ENCODE measurements at places on chromosomes 1 and 21. TPM values are rescaled to one million over a fixed set of nuclear protein-coding genes. Genes with fewer than 3 reads are reported as not detected.

- no peaks in the 10 kb centered on the region for H3K36me3 ChIP-seq
- no peak overlapping the region for H3K27ac ChIP-seq
- H3K4me3 ChIP-seq = no peak overlapping the region
- H3K4me1 ChIP-seq = no peaks in the 10 kb centered on the region
These were observed 3.1 kb upstream of the RIPK4 start for GRCh38 chr21:41769933-41770332.

- H3K4me3 ChIP-seq = no peak overlapping the region
- no peaks in the 10 kb centered on the region for H3K4me1 ChIP-seq
- no peak overlapping the region for H3K27ac ChIP-seq
These were observed 2.0 kb downstream of the MTARC2 start for GRCh38 chr1:220750131-220750515.

- H3K36me3 ChIP-seq = peaks cover 12% of the 10 kb centered on the region
- no peak for DNase-seq
- H3K27me3 ChIP-seq = no peaks in the 10 kb centered on the region
- H3K27ac ChIP-seq = no peak overlapping the region
- H3K4me1 ChIP-seq = no peaks in the 10 kb centered on the region
These were observed 14.2 kb downstream of the SEMA4A start for GRCh38 chr1:156167536-156167935.

DNA sequence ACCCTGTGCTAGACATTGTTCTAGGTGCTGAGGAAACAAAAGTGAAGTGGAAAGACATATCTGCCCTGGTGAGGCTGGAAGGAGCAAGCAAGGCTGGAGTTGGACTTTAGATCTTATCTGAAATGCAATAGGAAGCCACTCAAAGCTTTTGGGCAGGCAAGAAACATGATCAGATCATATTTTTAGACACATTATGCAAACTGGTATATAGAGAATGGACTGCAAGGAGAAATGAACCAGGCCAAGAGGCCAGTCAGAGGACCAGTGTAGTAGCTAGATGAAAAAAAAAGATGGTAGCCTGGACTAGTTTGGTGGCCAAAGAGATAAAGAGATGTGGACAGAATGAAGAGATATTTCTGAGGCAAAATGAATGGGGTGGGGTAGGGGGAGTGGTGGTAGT, 46.3 kb downstream of the CCN1 start:
- no peak overlapping the region for H3K27ac ChIP-seq
- no peaks in the 10 kb centered on the region for H3K27me3 ChIP-seq
- H3K4me3 ChIP-seq = no peak overlapping the region
- DNase-seq = no peak
- no peaks in the 10 kb centered on the region for H3K4me1 ChIP-seq

DNA sequence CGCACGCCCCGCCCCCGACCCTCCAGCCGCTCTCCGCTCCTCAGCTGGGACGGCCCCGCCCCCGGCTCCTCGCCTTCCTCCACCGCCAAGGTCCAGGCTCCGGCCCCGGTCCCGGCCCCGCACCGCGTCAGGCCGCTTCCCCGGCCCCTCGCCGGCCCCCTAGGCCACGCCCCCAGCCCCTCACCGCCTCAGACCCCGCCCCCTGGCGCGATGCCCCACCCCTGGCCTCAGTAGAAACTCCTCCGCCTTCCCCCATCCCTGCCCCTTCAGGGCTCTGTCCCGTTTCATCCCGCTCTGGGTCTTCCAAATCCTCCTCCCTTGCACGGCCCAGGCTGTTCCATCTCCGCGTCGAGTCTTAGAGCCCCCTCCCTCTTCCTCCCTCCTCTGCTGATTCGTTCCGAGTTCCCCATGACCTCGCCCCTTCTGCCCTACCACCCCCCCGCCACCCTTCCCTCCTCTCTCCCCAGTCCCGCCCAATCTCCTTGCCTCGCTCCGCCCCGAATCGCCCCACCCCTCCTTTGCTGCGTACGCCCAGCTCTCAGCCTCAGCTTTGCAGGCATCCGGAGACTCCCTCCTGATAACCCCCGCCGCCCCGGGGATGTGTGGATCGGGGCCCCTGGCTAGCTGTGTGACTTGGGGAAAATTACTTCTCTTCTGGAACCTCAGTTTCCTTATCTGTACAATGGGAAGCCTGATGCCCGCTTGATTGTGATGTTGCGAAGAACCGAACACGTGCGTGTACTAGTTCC, 448 bp upstream of the ASAP3 start:
- peak; percentile 30 for DNase-seq
- no peaks in the 10 kb centered on the region for H3K36me3 ChIP-seq
- peaks cover 15% of the 10 kb centered on the region for H3K4me1 ChIP-seq
- H3K27ac ChIP-seq = no peak overlapping the region
- H3K27me3 ChIP-seq = peaks cover 14% of the 10 kb centered on the region

GRCh38 chr1:38006008-38006828, 904 bp upstream of the FHL3 start:
- H3K4me1 ChIP-seq = peaks cover 18% of the 10 kb centered on the region
- DNase-seq = no peak
- H3K27ac ChIP-seq = no peak overlapping the region
- H3K27me3 ChIP-seq = 0 out of 2 replicates have a peak, but pooled peaks cover 2% of the 10 kb centered on the region
- H3K36me3 ChIP-seq = no peaks in the 10 kb centered on the region

DNA sequence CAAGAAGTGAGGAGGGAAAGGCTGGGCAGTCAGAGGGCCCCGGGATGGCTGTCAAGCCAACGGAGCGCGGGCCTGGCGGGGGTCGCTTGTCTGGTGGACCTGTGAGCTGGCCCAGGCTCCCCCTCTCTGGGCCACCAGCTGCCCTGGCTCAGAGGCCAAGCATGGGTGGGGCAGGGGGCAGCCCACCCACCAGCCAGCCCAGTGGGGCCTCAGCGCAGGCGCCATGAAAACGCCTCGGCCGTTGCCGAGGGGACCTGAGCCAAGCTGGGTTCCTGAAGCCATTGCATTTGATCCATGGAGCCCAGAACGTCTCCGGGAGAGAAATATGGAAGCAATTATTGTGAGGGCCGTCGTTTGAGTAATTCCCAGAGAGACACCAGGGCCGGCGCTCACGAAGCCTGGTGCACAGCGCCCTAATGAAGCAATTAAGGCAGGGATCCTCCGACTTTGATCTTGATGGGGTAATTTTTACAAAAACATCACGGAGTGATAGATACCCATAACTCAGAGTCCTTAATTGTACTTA, 90.5 kb upstream of the TTC34 start:
- DNase-seq = no peak
- H3K4me1 ChIP-seq = no peaks in the 10 kb centered on the region
- H3K36me3 ChIP-seq = no peaks in the 10 kb centered on the region
- H3K27ac ChIP-seq = no peak overlapping the region
- no peaks in the 10 kb centered on the region for H3K27me3 ChIP-seq

LCE2A gene
- total RNA-seq = not detected

OPTC gene
- total RNA-seq = not detected

LAMC2 gene
- 1.5 TPM for total RNA-seq

All from GM12878 (cell line).